ENCODE measurements at places on chromosomes 5 and 9.

DNA sequence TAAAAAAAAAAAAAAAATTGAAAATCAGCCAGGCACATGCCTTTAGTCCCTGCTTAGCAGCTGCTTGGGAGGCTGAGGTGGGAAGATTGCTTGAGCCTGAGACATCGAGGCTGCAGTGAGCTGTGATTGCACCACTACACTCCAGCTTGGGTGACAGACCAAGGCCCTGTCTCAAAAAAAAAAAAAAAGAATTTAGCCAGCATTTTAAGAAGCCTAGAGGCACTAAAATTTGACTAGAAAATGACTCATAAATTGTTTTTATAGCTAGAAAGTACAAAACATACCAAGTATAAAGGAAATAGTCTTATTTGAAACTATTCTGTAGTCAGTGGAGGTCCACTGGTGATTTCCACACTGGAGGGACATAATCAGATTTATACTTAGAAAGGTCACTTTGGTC is 17.5 kb downstream of the LRRC70 start:
- DNase-seq = no peak

- no peak for DNase-seq
These were observed 153.1 kb downstream of the HSD17B3 start for GRCh38 chr9:96148634-96149532.

GRCh38 chr9:97985058-97985861 is 2.1 kb downstream of the ANP32B start:
- peak; percentile 31 for DNase-seq

- DNase-seq = no peak
These were observed 21.1 kb downstream of the ADAMTSL1 start for GRCh38 chr9:18495065-18495464.

Measured in hematopoietic multipotent progenitor cell treated with erythropoietin and hydrocortisone succinate and interleukin-3 and kit ligand, for 15 days (in vitro differentiated cells).